ENCODE measurements at places on chromosomes 7 and 10.

- no peak for DNase-seq
Measured at GRCh38 chr7:29315122-29315891, 120.7 kb downstream of the CHN2 start.

GRCh38 chr7:154415709-154416399, 363.7 kb downstream of the DPP6 start:
- DNase-seq: no peak

DNA sequence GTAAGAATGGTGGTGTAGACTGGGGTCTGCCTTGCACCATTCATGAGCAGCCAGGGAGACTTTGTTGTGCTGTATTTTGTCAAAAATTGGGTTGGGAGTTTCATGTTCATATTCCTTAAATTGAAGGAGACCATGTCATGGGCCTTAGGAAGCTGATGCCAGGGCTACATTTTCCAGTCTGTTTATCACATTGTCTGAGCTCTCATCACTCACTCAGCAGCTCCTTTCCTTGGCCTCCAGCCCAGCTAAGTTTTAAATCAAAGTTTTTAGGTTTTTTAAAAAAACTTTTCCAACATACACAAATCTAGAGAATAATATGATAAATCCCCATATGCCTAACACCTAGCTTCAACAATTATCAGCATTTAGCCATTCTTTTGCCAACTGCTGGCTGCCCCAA, 12.6 kb upstream of the FAM13C start:
- no peak for DNase-seq

DNA sequence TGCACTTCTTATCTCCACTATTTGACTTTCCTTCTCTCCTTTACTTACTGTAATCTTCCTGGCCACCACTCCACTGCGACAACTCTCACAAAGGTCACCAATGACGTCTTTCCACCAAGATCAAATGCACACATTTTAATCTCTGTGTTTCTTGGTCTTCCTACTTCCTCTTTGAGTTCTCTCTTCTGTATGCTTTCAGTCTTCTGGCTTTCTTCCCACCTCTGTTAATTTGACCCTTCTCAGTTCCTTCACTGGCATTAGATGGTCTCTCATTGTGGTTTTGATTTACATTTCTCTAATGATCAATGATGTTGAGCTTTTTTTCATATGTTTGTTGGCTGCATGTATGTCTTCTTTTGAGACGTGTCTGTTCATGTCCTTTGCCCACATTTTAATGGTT, 31.9 kb downstream of the FAM107B start:
- no peak for DNase-seq

GRCh38 chr10:126638542-126638941, 32.0 kb downstream of the C10orf90 start:
- no peak for DNase-seq

GRCh38 chr10:32957341-32958084, 517 bp downstream of the ITGB1 start:
- DNase-seq: peak; percentile 23

DNA sequence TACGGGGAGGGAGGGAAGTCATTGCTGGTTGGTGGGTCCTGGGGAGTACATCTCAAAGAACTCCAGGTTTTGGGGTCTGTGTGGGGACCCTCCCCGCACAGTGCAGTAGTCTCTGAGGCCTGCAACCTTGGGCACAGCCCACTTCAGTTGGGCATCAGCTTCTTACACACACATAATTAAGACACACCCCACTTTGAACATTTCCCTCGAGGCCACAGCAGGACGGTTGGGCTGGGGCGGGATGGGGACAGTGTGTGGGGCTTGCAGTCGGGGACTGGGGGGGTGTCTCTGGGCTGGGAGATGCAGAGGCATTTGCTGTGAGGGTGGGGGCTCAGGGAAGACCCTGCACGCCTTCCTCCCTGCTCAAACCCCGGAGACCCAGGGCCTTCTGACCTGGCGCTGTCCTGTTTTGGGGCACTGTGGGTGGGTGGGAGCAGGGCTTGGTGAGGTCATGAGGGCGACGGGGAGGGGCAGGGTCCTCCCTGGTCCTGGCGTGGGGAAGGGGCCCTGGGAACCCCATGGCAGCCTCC, 1.3 kb downstream of the LFNG start:
- DNase-seq: no peak

- DNase-seq: no peak
Measured at GRCh38 chr10:84588971-84589370, 260.6 kb downstream of the CCSER2 start.

GRCh38 chr7:158348446-158348845, 239.2 kb downstream of the PTPRN2 start:
- DNase-seq: no peak

DNA sequence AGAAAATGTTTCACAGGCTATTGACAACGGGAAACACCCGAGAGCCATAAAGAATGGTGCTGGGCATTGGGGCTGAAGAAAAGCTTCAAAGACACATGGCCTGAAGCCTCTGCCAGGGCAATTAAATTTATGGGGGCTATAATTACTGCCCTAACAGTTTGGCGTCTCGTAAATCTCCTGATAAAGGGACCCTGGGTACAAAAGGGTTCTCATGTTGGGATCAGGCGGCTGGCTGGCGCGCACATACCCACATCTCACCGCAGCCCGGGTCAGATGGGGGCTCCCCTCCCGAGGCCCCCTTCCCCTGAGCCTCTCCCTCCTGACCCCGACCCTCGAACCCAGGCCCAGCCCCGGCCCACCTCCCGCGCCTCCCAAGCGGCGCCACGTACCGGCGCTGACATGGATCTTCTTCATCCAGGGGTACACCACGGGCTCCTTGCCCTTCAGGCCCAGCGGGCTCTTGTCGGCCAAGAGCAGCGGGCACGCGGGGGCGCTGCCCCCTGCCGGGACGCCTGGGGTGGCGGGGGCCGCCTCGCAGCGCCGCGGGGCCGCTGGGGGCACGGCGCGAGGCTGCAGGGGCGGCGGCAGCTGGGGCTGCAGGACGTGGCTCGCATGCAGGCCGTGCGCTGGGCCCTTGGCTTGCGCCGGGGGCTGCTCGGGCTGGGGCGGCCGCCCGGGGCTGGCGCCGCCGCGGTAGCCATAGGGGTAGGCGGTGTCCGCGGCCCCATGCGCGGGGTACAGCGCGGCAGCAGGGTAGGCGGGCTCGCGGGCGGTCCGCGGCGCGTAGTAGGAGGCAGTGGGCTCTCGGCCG, 623 bp downstream of the HOXA4 start:
- DNase-seq: no peak

DNA sequence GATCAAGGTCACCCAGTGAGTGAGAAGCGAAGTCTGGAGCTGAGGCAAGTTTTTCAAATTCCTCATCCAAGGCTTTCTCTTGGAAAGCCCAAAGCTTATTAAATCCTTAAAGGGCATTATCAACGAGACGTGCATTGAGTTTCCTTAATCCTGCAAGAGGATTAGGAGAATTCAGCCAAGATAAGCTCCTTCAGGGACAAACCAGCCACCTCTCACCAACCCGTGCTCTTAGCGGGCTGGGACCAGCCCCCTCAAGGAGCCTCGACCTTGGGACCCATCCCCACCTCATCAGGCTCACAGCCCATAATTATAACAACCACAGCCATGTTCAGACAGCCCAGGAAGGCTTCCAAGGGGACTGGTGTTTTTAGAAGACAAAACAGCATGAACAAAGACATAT, 12.0 kb upstream of the SLC29A4 start:
- DNase-seq: no peak

- no peak for DNase-seq
Measured at GRCh38 chr10:32893434-32893833, 64.6 kb downstream of the ITGB1 start.

- no peak for DNase-seq
Measured at GRCh38 chr7:151131592-151132293, 35.8 kb downstream of the GBX1 start.

DNA sequence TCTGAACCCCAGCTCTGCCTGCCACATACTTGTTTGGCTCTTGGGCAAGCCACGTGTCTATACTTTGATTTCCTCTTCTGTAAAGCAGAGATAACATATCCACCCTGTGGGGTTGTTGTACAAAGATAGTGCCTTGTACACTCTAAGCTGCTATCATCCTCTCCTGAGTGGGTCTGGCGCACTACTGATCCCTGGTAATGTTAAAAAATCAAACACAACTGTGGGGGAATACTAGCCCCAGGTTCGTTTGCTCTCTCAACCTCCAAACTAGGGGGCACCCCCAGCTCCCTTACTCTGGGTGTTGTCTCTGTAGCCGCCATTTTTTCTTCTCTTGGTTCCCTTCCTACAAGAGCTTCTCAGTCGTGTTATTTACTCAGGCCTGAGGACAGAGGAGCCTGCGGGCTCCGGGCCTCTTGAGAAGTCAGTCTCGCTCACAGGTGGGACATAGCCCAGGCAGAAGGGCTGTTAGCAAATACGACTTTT, 1.0 kb downstream of the POLM start:
- DNase-seq: no peak

- DNase-seq: no peak
Measured at GRCh38 chr7:2107386-2108070, 125.2 kb downstream of the MAD1L1 start.

- no peak for DNase-seq
Measured at GRCh38 chr10:59362144-59362958, at the start of gene FAM13C. Gene FAM13C, minus strand, starts transcription at chr10:59362549. Its CDS starts 89 bp downstream, at chr10:59362460.

GRCh38 chr10:11689945-11690736, 52.0 kb upstream of the ECHDC3 start:
- DNase-seq: no peak

GRCh38 chr7:1065585-1066241, 21.4 kb downstream of the GPR146 start:
- DNase-seq: peak; percentile 77

- DNase-seq: peak; percentile 11
Measured at GRCh38 chr7:78020136-78020873, 221.7 kb downstream of the PHTF2 start.

DNA sequence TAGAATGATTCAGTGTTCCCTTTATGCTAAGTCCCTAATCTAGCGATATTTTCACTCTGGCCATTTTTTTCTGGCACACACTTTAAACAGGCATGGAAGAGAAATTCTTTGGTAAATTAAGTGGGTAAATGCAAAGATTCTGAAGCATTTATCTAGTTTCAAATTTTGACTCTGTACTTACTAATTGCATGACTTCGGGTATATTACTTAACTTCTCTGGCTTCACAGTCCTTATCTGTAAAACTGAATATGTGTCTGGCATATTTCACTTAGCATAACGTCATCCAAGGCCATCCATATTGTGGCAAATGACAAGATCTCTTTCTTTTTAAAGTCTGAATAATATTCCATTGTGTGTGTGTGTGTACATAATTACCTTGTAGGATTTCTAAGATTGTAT, 114.5 kb downstream of the MBL2 start:
- no peak for DNase-seq

DNA sequence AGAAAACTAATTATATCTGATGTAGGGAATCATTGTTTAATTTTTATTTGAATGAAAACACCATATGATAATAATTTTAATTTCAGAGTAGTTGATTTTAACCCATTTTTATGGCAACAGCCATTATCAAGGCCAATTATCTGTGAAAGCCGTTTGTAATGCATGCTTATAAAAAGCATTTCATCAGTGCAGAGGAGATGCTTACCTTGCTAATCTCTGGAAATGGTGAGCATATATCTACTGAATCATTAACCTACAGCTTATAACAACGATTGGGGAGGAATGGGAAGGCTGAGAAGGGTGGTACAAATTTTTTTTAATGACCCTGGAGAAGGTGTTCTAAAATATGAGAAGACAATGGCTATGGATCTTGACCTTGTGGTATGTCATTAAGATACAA, 235.6 kb downstream of the DGKB start:
- DNase-seq: no peak

GRCh38 chr10:67764012-67764822, 68.2 kb upstream of the CTNNA3 start:
- peak; percentile 93 for DNase-seq

GRCh38 chr7:29527505-29528108, 36.0 kb upstream of the PRR15 start:
- DNase-seq: no peak

DNA sequence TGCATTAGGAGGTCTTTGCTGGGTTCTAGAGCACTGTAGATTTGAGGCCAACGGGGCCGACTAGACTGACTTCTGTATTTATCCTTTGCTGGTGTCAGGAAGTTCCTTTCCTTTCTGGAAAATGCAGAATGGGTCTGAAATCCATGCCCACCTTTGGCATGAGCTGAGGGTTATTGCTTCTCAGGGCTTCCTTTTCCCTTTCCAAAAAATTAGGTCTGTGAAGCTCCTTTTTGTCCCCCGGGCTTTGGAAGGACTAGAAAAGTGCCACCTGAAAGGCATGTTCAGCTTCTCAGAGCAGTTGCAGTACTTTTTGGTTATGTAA, 675 bp downstream of the IL6 start:
- DNase-seq: no peak

GRCh38 chr7:158648787-158649186, 55.8 kb downstream of the NCAPG2 start:
- DNase-seq: no peak

GRCh38 chr7:36599645-36600313, 124.5 kb downstream of the AOAH start:
- no peak for DNase-seq

DNA sequence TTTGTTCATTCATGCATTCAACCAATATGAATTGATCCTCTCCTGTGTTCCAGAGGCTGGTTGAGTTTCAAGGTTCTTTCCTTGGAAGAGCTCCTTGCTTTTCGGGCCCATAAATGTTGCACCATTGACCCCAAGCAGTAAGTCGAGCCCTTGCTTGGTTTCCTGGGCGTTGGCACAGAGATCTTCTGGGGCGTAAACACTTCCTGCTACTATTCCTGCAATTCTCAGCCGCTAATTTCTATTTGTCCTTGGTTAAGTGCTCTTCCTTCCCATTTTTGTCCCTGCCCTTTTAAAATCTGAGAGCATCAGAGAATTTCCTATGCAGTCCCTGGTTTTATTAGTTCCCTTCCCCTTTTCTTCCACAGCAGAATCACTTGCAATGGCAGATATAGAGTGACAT, 44.1 kb upstream of the ADRB1 start:
- DNase-seq: no peak

- no peak for DNase-seq
Measured at GRCh38 chr7:55148571-55148970, 129.8 kb downstream of the EGFR start.

DNA sequence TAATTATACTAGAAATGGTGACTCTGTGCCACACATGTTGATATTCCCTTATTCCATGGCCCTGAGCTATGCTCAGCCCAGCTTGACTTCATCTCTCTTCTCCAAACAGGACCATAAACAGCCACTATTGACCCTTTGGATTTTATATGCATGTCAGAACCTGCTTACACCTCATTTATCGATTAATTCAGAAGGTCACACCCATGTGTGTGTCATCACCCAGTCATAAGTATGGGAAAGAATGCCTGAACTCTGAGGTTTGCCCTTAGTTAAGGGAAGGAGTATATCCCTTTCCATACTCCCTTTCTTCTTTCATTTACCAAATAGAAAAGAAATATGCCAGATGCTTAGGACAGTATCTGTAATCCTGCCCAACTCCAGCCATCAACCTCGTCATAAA, 602.3 kb downstream of the SORCS3 start:
- DNase-seq: no peak

- DNase-seq: no peak
Measured at GRCh38 chr7:99369767-99370391, 4.7 kb upstream of the ARPC1B start.

DNA sequence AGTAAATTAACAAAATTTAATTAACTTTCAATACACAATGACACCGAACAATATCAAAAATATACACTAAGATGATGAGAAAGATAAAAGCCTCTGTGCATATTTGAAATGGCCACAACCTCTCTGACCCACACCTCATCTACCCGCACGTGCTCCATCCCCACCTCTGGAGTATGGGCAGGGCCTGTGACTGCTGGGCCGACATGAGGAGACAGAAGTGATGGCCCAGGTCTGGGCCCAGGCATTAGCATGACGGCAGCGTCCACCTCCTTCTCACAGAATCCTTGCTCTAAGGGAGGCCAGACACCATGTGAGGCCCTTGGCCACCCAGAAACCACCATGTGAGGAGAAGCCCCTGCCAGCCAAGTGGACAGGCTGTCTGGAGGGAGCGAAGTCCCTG, 122.1 kb upstream of the RNF32 start:
- no peak for DNase-seq
